ENCODE measurements at places on chromosomes 2 and 18.

GRCh38 chr2:95007822-95008221, 17.7 kb upstream of the MAL start:
- DNase-seq, result no peak

DNA sequence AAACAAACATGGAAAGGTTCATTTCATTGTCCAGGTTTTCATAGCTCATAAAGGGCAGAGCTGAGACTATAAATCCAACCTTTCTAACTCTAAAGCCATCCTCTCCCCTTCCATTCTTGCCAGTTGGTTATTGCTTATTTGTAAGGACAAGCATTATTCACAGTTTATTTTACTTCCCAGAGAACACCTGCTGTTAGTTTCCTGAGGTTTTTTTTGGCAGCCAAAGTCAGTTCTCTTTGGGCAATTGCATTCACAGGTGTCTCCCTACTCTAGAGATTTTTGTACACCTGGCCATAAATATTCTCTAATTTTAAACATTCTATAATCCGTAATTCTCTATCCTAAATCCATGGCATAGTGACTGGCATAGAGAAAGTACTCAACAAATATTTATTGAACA, 87.3 kb upstream of the SPHKAP start:
- no peak for DNase-seq

GRCh38 chr2:86292571-86293515, 44.6 kb downstream of the REEP1 start:
- no peak for DNase-seq

- DNase-seq, result no peak
Observed at GRCh38 chr2:114926303-114926702, 483.9 kb downstream of the DPP10 start.

- peak; percentile 45 for DNase-seq
Observed at GRCh38 chr2:10732924-10733565, 11.6 kb downstream of the ATP6V1C2 start.

DNA sequence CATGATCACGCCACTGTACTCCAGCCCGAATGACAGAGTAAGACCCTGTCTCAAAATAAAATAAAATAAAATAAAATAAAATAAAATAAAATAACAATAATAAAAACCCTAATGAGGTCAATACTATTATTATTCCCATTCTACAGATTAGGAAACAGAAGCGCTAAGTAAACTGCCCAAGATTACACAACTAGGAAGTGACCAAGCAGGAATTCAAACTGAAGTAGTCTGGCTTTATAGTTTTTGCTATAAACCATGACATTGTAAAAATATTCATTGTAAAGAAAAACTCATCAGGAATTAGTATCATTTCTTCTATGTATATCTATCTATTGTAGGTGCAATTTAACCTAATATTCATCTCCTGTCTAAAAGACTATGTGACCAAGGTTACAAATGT, 1.2 kb downstream of the PLEKHM3 start:
- no peak for DNase-seq

Measured in NCI-H187 treated with DMSO at 0.1 percent for 48 hours (cell line).